ENCODE measurements at places on chromosomes 12 and 14.
A peak's percentile ranks its signal among the peaks of the same experiment; 100 is the strongest.

DNA sequence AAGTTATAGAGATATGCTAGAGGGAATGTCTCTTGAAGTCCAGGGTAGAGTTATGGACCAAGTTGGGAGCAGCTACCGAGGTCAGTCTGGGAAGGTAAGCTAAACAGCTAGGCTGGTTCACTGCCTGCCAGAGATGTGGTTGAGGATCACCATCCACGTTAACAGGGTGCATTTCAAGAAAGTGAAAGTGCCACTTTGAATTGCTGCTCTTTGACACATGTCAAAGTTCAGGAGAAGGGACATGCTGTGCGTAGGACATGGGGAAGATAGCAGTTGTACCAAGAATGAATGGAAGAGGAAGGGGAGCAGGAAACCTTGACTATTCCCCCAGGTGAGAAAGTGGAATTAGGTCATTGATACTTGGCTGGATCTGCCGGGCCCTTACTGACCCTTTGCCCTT is 49.5 kb downstream of the MAX start:
- DNase-seq: no peak

GRCh38 chr14:100767003-100767787 is 40.5 kb downstream of the DLK1 start:
- DNase-seq: no peak

GRCh38 chr12:122282061-122282460 is 15.8 kb upstream of the VPS33A start:
- DNase-seq: no peak

DNA sequence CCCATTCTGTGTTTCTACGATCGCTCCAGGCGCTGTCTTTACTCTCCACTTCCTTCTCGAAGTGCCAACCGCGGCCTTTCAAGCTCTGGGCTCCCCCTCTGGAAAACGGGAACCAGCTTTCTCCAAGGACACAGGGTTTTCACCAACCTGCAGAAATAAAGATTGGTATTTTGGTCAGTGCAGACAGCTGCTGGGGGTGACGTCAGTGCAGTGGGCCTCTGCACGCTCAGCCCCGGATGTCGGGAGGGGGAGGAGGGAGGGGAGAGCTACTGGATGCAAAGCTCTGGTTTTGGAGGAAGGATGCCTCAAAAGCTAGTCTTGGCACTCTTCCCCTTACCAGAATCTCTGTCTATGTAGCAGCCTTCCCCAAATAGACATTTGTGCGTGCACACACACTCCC is 19.9 kb downstream of the HRK start:
- DNase-seq: no peak

DNA sequence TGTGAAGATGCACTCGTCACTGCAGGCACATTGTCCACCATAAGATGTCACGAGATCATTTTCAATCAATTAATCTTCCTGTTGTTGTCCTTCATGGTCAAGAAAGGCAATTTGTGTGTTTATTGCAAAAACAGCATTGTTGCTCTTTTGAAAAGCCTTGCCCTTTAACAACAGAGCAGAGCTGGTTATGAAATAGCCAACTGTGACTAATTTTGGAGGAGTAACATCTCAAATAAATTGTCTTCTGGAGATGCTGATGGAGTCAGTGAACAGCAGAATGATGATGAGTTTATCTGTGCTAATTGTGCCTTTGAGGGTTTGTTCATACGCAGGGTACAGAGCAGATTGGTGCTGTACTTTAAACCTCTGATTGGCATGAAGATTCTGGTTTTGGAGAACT is 88.3 kb upstream of the E2F7 start:
- no peak for DNase-seq

DNA sequence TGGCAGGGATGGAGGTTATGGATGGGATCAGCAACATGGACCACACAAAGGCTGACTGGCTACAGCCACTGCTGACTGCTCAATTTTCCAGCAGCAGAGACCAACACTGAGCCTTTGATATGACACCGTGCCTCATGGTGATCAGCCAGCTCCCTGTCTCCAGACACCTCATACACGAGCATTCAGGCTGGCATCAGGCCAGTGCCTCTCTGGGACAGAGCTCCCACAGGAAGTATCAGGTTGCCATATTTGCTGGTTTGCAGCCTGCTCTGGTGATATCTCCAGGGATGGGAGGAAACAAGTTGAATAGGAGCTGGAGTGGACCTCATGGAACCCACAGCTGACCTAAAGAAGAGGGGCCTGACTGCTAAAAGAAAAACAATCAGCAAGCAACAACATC is 471.2 kb upstream of the ATXN7L3B start:
- no peak for DNase-seq

GRCh38 chr12:43728698-43729097 is 29.9 kb downstream of the PUS7L start:
- DNase-seq: no peak

GRCh38 chr12:62767496-62767895 is 167.5 kb downstream of the PPM1H start:
- DNase-seq: no peak

DNA sequence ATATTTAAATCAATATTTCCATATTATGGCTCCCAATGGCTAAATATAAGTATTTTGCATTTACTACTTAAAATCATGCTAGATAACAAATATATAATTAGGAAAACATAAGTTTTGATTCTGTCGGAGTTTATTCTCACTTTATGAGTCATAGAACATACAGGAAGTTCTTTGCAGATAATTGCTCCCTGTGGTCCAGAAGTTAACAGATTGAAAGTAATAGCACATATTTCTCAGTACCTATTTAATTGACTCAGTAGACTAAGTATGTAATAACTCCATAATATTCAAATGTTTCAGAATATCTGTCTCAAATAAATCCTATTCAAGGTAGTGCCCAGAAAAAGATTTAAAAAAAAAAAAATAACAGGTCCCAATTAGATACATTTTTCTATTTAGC is 806.0 kb upstream of the ATXN7L3B start:
- no peak for DNase-seq

DNA sequence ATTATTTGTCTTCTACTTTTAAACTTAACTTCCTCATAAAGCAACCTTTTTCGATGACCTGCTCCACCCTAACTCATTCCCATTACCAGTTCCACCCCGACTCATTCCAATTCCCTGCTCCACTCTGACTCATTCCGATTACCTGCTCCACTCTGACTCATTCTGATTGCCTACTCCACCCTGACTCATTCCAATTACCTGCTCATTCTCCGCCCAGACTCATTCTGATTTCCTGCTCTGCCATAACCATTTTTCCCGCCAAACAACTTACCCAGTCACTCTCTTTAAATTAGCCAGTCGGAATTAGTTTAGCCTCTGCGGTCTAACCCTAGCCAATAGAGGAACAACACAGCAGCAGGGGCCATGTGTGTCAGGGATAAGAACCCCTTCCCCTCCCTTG is 249.1 kb downstream of the DPY19L2 start:
- no peak for DNase-seq

DNA sequence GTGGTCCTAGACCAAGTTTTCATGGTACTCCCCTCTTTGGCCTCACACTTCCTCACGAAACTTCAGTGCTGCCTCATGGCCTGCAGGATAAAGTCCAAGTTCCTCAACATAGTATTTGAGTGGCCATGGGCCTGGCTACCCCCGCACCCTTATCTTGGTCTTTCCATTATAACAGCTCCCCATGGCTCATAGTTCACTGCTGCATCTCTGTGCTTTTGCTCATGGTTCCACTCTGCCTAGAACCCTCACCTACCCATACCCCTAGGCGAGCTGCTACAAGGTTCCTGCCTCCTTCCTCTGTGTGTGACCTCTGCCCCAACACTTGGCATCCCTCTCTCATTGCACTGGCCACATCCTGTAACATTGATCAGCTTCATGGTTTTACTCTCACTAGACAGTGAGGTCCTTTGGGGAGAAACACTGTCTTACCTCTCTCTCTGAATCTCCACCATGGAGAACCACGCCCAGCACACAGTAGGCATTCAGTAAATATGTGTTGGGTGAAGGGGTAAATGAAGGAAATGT is 158.9 kb downstream of the GPR65 start:
- no peak for DNase-seq

DNA sequence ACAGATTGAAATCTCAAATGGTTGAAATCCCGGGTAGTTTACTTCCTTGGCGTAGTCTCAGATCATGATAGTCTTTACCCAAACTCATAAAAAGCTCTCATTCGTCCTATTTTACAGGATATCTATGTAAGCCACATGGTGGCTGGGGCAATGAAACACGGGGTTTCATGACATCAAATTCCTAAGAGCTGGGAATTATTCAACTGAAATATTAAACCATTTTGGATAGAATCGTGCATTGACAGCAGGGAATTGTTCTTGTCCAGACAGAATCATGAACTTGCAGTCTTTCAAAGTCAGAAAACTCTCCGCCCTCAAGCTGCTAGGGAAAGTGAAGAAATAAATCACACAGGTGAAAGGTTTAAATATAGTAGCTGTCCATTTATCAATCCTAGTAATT is 33.2 kb upstream of the PRKAB1 start:
- DNase-seq: no peak

DNA sequence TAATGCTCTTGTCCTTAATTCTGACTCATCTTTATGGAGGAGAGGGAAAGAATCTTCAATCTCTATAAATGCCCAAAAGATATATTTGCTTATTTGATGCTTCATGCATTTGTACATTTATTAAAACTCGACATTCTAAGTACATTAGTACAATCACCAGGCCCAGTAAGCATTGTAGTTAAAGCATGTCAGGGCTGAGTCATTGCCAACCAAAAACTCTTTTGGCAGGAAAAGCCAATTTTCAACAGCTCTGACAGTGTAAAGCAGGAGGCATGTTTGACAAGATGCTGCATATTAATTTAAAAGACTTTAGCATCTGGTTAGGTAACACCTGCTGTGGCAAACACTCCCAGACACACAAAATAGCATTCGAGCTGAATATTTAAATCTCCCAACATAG is 290.9 kb downstream of the PPFIA2 start:
- DNase-seq: no peak

DNA sequence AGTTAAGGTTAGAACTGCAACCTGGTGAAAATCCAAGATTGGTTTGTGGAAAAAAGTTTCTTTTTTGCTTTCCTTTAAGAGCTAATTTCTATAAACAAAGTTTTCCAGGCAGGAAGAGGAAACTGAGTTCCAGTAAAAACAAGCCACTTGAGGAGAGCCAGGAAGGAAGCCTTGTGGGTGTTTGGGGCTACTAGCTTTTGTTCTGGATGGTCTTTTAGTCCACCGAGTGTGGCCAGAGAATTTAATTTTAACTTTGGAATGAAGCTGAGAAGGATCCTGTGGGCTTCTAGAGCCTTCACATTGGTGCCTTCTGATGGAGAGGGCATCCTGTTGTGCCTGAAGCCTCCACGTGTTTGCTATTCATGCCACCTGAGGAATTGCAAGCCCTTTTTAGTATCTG is 327.9 kb downstream of the C12orf75 start:
- DNase-seq: no peak

- DNase-seq: no peak
These were observed 28.6 kb downstream of the TULP3 start for GRCh38 chr12:2919249-2919648.

GRCh38 chr12:4108803-4109345 is 164.7 kb upstream of the CCND2 start:
- no peak for DNase-seq

GRCh38 chr12:54991161-54991990 is 6.8 kb upstream of the TESPA1 start:
- DNase-seq: peak; percentile 59

- DNase-seq: no peak
These were observed 3.4 kb downstream of the PHC1 start for GRCh38 chr12:8917751-8918150.

- no peak for DNase-seq
These were observed 210.1 kb upstream of the TBX3 start for GRCh38 chr12:114894076-114894475.

DNA sequence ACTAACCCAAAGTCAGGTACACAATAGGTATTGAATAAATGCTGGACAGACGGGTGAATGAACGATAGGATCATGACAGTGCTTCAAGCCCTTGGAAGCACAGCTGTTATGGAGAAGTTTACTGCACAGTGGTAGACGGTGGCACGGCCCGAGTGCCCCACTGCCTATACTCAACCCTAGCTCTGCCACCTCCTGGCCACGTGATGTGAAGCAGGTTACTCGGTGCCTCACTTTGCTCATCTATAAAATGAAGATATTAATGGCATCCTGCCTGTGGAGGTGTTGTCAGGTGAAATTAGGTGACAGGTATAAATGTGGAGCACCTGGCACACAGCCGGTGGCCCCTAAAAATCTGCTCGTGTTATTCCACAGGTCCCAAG is 5.8 kb downstream of the ASB2 start:
- DNase-seq: peak; percentile 78

DNA sequence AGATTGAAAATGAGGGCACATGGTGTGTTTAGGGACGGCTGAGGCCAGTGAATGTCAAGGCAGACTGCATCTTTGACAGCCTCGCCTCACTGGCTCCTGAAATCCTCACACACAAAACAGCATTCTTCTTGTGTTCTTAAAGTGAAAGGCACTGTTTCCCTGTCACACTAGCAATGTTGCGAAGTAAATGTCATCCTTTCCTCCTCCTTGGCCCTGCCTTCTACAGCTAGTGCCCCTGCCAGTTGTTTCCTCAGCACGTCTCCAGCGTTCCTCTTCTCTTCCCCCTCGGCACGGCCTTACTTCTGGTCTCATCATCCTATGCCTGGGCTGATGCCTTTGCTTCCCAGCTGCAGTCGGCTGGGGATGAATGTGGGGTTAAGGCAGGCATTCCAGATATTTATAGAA is 129.4 kb upstream of the DNM1L start:
- no peak for DNase-seq

DNA sequence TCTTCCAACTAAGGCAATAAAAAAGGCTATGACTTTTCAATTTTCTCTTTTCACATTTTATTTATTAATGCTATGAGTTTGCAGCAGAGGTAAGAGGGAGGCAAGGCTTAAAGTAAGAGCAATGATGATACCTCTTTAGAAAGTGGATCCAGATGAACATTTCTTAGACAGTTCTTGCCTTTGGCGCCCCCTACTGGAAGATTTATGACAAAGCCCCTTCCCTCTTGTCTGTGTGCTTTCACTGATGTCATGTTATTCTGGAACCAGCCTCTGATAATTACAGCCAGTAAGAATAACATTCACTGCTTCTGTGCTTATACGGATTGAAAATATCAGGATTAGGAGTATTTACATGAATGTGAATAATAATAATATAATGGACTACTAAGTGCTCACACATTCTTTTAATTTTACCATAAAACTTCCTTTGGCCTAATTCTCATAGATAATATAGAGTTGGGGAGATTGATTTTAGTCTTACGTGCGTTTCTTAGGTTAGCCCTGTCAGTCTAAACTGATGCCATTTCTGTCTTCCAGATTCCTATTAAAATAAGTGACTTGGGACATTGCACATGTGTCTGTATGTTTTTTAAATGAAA is 1929.9 kb upstream of the SEL1L start:
- peak; percentile 83 for DNase-seq

DNA sequence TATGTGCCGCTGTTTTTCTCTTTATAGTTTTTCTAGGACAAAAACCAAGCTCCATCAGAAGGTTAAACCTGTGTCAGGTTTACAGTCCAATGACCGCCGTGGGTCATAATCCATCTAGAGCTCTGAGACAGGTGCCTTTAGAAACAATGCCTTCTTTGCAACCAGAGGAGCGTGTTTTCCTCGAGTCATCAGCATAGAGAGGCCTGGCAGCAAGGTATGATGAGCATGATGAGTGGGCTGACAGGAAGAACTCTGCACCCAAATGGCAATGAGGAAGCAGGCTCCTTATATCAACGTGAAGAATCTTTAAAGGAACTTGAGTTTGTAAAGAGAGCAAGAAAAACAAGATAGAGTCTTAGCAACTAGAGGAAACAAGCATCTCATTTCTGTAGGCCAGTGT is 60.5 kb upstream of the NUDT4 start:
- DNase-seq: peak; percentile 74
